ENCODE measurements at places on chromosomes 3 and 15.

- DNase-seq, result peak; percentile 98
Observed at GRCh38 chr3:122892118-122892960, 97.5 kb downstream of the SLC49A4 start.

DNA sequence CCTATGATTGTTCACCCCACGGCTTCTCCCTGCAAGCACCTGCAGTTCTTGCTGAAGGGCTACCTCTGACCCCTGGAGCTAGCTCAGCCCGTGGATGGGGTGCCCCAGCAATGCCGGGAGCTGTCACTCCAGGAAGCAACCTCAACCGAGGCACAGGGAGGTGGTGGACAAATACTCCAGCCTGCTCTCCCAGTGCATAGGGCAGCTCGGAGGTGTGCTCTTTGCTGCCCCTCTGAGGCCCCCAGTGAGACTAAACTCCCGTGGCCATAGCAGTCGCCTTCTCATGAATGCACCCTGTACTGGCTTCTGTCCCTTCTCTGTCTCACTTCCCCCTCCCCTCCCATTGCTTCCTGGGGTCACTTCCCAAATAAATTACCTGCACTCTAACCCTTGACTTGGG is 48.5 kb downstream of the LINGO1 start:
- DNase-seq, result no peak

DNA sequence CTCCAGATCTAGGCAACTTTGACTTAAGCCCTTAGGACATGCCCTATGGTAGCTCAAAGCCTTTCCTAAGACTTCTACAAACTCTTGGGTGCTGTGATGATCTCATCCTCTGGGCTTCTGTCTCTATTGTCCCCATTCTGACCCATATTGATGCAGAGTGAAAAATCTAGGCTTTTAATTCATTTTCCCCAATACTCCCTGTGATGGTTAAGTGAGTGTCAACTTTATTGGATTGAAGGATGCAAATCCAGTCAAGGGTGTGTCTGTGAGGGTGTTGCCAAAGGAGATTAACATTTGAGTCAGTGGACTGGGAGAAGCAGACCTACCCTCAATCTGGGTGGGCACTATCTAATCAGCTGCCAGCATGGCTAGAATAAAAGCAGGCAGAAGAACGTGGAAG is 97.3 kb upstream of the NUDT16 start:
- no peak for DNase-seq

DNA sequence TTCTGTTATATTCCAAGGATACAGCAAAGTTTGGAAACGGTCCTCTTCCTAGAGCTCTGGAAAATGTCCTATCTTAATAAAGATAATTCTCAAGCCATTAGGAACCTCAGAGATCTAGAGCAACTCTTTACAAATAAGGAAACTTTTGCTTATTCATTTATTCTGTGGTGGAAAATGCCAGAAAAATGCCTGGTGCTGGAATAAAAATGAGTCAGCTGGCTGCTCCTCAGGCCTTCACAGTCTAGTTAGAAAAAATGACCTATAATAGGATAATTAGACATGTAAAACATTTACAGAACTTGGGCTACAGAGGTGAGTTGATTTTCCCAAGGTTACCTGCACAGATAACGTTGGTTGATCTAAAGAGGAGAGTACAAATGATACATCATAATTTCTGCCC is 372.5 kb downstream of the NLGN1 start:
- DNase-seq, result no peak

DNA sequence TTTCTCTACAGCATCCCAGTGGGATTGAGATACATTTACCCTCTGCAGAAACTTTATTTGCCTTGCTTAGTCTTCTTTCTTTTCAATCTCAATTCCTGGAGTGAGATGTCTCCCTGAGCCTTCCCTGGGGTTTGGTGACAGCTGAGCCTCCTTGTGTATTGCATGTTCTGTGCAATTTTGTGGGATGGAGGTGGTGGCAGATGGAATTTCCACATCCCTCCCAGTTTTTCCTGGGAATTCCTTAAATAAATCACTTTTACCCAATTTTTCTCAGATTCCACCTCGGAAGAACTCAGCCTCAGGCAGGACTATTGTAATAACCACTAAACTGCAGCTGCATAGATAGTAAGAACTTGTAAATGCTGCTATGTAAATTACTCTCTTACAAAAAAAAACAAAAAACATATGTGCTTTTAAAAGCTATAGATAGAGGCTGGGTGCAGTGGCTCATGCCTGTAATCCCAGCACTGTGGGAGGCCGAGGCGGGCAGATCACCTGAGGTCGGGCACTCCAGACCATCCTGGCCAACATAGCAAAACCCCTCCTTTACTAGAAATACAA is 88.5 kb upstream of the ABHD17C start:
- no peak for DNase-seq

- no peak for DNase-seq
Observed at GRCh38 chr15:40088929-40089755, 19.5 kb downstream of the BMF start.

DNA sequence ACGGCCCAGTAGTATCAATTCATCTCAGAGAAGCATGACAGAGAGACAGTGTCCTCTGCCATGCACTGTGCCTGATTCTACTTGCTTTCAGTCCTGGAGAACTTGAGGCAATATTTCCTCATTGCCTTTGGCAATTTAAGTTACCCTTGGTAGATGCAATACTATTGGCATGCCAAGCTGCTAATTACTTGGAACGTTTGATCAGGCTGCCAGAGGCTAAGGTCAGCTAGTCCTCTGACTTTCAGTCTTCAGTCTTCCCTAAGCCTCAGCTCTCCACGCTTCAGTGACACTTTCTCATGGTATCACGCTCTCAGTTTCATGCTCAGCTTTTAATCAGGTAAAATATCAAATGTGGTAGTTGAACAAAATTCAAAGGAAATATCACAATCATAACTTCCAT is 13.1 kb upstream of the OSBPL11 start:
- no peak for DNase-seq

DNA sequence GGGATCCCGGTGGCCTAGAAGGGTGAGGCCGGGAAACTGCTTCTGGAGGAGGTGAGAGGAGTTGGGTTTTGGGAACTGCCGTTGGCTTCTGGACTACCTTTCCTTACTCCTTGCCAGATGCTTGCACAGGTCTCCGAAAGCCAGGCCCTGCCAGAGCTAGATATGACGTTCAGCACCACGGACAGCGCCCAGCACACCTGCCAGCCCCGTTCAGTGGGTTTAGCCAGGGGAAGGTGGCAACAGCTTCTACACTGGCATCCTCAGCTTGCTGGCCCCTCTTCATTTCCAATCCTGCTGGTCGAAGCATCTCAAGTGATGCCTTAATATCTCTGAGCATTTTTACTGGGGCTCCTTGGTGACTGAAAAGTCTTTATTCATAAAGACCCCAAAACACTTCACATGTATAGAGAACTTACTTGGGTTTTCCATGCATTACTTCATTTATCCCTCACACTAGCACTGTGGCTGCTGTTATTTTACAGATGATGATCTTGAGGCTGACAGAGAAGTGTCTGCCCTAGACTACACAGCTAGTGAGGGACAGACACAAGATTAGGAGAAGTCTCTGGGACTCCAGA is 21.9 kb downstream of the HCN4 start:
- no peak for DNase-seq

- DNase-seq, result no peak
Observed at GRCh38 chr15:80151576-80151975, 1.2 kb upstream of the FAH start.

DNA sequence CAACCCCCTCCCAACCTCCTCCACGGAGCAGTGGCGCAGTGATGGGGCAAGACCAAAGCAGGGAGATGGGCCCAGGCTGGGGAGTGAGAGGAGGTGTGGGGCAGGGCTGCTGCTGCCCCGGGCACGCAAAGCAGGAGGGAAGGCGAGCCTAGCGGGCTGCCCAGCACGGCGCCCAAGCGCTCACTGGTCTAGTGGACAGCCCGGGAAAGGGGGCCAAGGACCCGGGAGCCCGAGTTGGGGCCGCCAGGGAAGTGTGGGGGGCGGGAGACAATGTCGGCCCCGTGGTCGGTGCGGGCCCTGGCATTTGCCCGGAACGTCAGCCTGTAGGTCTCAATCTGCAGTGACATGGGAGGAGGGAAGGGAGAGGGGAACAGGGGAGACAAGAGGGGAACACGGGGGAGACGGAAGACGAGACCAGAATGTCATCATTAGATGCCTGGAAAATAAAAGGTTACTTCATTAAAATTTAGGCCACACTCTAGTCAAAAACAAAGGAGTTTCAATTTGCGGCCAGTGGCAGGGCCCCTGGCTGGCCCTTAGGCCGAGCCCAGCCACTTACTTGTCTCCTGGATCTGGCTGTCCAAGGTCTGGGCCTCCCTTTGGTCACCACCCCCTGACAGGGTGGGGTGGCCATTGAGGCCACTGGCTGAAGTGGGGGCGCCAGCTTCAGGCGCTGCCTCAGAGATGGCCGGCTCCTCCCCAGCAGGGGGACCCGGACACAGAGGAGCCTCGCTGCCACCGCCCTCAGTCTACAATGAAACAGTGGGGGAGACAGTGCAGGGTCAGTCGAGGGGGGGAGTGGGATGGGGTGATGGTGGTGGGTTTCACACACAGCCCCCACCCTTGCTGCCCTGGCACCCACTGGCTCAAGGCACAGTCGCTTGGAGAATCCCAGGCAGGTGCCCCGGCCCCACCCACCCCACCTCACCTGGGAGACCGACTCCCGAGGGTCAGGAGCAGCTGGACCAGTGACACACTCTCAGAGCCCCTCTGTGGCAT is 50.0 kb downstream of the DHX30 start:
- DNase-seq, result peak; percentile 28

DNA sequence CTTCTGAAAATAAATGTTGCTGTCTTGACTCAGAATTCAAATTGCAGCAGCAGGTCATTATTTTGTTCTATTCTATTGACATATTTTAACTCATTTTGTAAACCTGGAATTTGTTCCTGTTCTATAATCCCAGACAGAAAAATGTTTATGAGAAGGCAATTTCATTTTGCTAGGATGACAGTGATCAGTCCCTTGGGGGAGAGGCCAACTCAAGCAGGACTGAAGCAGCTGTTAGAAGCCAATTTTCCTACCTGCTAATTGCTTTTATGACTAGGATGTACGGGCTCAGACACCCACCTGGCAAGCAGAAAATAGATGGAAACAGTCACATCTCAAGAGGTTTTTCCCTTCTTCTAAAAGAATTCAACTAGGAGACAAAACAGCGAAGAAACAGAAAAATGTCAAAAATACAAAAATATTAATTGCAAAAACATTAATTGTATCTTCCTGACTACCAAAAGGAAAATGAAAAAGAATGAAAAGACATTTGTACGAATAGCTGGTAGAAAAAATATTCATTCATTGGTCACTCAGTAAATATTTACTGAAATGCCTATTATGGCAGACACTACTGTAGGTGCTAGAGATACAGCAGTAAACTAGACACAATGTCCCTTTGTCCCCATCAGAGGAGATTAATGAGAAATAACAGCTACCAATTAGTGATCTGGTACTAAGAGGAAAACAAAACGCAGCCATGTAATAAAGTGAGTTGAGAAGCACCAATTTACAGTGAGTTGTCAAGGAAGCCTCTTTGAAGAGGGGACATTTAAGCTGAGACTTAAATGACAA is 73.5 kb downstream of the PEAK1 start:
- DNase-seq, result no peak

DNA sequence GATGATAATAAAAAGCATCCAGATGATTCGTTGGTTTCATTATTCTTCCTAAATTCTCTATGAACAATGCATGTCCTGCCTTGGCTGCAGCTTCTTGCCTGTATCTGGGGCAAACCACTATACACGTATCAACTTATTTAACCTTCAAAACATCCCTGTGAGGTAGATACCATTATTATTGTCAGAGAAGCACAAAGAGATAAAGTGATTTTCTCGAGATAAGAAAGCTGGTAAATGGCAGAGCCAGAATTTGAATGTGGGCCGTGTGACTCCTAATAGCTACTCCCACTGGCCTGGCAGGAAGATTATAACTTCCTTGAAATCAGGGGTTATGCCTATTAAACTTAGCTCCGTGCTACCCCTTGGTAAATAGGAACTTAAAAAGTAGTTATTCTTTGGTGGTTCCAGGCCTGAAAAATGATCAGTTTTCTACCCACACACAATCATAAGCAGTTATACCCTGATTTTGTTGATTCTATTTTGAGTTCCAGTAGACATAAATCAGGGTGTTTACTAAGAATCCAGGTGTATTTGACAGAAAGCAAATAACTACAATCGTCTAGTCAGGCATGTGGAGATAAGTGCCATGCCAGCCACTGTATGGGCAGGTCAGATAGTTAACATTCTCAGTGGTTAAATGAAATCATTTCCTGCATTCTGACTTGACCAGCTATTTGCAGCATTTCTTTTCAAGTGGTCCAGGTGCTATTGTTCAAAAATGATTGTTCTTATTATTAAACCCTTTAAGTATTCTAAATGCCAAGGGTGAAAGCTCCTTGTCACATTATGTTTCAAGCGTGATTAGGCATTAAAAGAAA is 99.2 kb upstream of the LRRN1 start:
- DNase-seq, result no peak

DNA sequence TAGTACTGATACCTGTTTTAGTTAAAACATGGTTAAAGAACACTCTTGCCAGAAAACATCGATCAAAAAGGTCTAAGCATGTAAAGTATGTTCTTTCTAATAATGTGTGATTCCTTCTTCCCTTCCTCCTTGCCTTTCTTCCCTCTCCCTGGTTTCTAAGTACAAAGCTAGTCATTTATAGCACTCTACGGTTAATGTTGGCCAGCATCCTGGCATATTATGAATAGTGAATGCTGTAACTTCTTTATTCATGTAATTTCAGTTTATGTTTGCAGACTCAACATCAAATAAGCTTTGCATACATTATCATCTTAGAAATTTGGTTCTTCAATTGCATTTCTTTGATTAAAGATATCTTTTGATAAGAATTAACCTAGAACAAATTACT is 27.1 kb downstream of the P2RY12 start:
- no peak for DNase-seq

DNA sequence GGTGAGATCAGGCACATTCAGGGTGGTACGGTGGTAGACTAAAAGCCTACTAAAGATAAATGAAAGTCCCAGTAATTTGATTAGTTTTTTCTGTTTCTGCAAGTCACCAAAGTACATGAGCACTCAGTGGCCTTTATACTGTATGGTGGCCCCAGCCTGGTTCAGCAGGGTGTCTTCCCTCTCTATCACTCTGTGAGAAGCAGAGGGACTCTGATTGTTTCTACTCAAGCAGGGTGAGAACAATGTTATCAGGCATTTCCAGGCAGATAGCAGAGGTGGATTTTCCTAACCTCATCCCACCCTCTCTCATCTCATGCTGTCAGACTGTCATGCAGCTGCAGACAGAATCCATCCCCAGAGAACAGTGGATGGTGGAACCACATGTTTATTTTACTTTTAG is 71.5 kb upstream of the BFSP2 start:
- DNase-seq, result peak; percentile 14

GRCh38 chr15:95149771-95150170 is 918.4 kb downstream of the MCTP2 start:
- DNase-seq, result peak; percentile 98

DNA sequence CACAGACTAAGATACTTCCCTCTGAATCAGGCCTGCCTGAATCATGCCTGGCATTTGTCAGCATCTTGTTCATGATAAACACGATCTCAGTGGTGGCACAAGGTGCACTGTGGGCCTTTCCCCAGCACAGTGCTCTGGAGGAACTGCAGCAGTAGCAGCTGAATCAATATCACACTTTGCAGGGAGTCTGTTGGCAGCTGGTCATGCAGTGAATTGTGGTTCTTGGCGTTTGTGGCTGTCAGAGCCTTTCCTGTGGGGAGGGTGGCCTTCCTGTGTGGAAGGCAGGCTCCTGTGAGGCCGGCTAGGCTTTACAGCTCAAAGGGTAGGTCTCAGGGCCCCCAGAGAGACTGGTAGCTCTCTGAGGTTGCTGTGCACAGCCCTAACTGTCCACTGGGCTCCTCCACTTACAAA is 54.4 kb upstream of the TLE3 start:
- no peak for DNase-seq
